Heart right ventricle (tissue), 16 donors: ENCODE measurements at places on chromosomes 2 and 18. TPM values are rescaled to one million over a fixed set of nuclear protein-coding genes. Genes with fewer than 3 reads are reported as not detected.

The ZRANB3 gene
- total RNA-seq: 1.6 TPM

The PPP1CB gene
- 507 TPM for total RNA-seq

The NEB gene
- 8.3 TPM for total RNA-seq

The CCDC85A gene
- total RNA-seq: 8.5 TPM

The TMEFF2 gene
- not detected for total RNA-seq

The SPATA3 gene
- not detected for total RNA-seq

The NETO1 gene
- 0.74 TPM for total RNA-seq

The KYNU gene
- 1.8 TPM for total RNA-seq
